Suppressor macrophage (primary cell): ENCODE measurements at places on chromosomes 5 and 9.

- DNase-seq = no peak
Observed at GRCh38 chr5:109604758-109605157, 85.0 kb upstream of the MAN2A1 start.

DNA sequence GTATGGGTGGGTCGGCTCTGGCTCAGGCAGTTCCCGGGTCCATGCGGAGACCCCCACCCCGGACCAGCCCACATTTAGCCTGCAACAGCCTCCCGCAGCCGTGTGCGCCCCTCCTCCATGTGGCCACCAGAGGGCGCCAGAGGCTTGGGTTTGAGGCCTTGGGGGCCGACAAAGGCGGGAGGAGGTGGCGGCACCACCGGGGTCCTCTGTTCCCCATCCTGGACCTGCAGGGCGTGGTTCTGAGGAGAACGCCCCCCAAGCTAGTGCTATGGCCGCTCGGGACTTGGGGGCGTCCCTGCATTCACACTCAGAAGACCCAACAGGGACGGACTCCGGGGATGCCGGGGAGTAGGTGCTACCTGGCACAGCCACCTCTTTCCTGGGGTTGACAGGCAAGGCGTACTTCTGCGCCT lies 16.5 kb downstream of the ASS1 start:
- peak; percentile 76 for DNase-seq

- no peak for DNase-seq
Observed at GRCh38 chr5:40547994-40548575, 131.6 kb upstream of the PTGER4 start.

DNA sequence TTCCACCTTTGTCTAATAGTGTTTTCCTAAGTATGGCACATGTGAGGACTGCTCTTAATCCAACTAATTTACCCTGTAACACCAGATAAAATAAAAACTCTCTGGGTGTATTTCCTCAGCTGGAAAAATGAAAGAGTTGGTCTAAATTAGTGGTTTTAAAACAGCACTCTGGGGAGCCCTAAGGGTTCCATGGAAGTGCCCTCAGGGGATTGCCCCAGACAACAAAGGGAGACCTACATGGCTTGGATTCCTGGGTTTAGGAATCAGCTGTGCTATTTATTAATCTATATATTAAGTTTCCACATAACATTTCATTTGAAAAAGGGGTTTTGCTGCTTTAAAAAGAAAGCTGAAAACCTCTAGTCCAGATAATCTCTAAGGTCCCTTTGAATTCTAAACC lies 20.2 kb downstream of the ADAMTS6 start:
- no peak for DNase-seq

DNA sequence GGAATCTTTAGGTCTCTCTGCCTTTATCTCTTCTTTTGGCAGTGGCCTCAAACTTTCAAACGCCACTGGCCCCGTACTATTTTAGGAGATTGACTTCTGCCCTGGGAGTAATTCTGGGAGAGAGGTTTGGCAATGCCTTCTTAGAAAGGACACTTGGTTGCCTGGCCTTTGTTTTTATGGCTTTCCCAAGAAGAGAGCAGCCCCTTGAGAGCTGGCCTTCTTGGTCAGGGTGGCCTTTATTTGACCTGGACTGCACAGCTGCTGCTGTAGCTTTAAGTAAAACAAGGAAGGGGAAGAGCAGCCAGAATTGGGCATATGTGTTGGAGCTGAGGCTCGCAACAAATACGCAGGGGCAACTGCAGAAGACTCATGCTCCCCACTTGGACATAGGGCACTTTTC lies 60.8 kb downstream of the PTPN3 start:
- no peak for DNase-seq

GRCh38 chr9:33429256-33429985 lies 18.0 kb downstream of the AQP3 start:
- no peak for DNase-seq

DNA sequence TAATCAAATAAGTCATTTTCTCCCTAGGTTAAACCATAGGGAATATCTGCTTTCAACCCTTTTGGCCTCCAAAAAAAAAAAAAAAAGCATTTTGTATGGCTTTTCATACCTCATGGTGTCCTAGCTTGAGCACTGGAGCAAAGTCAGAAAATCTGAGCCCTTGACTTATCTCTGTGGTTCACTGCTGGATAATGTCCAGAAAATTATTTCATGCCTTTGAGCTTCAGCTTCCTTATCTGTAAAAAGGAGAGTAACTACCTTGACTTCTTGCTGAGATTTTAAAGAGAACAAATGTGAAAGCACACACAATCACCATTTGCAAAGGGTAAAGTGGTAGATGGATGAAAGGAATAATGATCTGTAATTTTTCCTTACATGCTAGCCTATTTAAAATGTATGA lies 165.9 kb downstream of the ALDH1A1 start:
- no peak for DNase-seq

DNA sequence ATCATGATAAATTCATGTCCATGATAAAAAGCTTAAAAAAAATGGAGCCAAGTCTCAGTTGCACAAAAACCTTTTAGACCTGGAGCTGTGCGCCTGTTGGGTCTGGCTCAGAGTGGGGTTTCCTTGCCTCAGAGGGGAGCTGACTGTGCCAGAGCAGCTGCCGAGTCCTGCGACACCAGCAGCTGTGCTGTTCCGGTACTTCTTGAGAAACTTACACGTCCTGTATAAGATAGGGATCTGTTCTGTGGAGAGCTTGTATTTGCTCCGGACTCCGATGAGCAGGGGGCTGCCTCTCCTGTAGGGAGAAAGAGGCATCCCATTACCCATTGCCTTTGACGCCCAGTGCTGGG lies 28.6 kb downstream of the GFPT2 start:
- no peak for DNase-seq

- no peak for DNase-seq
Observed at GRCh38 chr5:125865166-125865815, 557.9 kb upstream of the GRAMD2B start.

DNA sequence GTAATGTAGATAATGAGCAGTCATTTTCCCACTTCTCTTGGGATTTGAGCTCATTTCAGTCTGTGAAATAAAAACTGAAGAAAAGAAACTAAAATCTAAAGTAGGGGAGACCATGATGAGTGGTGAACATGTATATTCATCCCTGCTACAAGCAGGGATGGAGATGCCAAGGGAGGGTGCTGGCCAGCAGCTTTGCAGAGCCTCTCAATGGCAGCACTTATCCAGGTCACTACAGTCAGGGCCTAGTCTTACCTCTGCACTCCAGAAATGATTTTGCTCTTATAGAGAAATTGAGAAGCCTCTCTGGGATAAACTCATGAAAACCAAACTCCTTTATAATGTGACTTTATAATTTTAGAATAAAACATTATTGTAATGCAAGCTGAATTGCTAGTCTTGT lies 317.6 kb downstream of the FBXL17 start:
- DNase-seq = no peak

DNA sequence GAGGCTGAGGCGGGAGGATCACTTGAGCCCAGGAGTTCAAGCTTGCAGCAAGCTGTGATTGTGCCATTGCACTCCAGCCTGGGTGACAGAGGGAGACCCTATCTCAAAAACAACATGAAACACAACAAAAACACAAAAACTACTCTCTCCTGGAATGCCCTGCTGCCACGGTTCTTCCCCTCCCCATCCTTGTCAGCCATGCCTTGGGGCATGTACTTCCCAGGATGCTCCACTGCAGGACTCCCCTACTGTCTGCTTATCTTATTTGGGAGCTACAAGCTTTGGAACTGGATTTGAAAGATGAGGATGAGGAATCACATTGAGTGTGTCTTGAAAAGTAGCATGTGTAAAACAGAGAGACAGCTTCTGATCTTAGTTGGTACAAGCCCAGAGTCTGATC lies 40.1 kb upstream of the KIAA1958 start:
- DNase-seq = no peak

- DNase-seq = no peak
Observed at GRCh38 chr9:72042928-72043327, 17.5 kb downstream of the C9orf57 start.

GRCh38 chr9:127214421-127215267 lies 49.9 kb upstream of the GARNL3 start:
- peak; percentile 45 for DNase-seq
